Bone marrow (tissue), 2 donors: ENCODE measurements at places on chromosomes 3 and 15.
A peak's percentile ranks its signal among the peaks of the same experiment; 100 is the strongest.

DNA sequence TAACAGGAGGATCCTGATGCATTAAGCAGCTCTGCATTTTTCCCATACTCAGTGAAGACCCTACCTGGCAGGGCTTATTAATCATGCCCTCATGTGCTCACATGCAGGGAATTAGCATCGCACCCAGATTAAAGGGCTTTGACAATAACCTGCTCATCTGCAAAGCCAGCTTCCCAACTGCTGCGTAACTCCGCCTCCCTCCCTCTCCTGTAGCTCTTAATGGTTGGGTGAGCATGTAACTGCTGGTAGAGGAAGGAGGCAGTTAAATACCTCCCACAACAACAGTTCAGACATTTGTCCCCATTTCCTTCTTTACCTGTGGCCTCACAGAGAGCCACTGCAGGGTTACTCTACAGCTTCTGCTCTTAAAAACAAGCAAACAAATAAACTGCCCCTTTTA lies 203.6 kb upstream of the WNT5A start:
- DNase-seq: no peak

DNA sequence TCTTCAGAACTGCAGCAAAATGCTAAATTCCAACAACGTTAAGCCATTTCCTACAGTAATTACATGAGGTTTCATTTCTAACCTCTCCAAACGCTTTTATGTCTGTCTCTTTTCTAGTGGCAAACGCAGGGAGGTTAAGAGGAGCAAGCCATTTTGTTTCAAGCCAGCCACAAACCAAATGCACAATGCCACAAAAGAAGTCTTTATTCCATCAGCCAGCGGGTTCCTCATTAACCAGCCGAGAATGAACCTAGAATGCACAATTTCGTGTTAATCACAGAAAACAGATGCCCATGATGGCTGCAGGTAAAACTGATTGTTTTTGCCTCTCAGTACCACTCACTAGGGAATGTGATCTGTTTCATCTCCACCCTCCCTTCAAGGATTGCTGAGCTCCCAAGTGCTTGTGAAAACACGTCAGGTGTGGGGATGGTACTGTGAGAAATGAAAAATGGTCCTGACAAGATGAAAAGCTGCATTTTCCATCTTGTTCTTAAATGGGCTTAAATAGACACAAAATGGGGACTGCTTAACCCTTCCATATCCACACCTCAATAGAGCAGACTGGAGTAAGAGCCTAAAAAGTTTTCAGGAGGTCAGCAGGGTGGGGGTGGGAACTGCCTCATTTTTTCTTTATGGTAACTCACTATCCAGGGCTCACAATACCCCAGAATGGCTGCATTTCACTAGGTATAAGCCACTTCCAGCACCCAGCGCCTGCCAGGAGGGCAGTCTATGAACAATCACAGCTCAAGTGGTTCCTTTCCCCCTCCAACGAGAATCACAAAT lies 277.1 kb downstream of the MAGI1 start:
- DNase-seq: no peak

GRCh38 chr3:143751643-143752178 lies 96.6 kb downstream of the SLC9A9 start:
- DNase-seq: no peak

DNA sequence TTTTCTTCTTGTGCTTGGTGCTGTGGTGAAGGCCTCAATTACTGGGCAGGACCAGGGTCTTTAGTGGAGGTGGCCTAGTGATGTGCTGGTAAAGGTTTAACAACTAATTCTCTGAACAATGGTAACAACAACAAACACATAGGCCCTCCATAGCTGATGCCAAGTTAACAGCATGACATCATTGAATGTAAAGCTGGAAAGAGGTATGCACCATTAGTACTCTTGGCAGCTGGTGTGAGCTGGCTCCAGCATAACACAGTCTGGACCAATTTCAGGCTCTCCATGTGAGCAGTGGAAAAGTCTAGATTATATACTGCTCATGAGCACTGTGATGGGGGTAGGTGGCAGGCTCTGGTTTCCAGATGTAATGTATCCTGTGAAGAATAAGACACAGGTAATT lies 61.8 kb downstream of the SLC7A14 start:
- no peak for DNase-seq

- DNase-seq: no peak
Measured at GRCh38 chr3:55322638-55323037, 164.5 kb downstream of the WNT5A start.

DNA sequence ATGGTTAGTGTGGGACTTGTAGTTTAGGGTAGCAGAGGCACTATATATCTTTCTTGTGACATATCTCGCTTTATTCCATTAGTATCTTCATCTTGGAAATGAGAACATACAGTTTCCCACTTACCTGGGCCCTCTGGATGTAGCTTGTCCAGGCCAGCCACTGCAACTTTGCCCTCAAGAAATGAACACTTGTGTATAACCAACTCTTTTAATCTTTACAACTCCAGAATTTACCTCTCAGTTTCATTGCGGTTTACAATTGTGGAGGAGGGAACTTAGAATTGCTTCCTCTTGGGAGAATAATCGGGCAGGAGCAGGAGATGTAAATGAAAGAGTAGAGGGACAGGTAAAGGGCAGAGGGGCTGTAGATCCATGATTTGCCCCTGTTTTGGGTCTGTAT lies 18.4 kb upstream of the TRA2B start:
- DNase-seq: no peak

GRCh38 chr3:14319654-14320182 lies 82.7 kb upstream of the SLC6A6 start:
- DNase-seq: peak; percentile 12

- DNase-seq: no peak
Measured at GRCh38 chr3:152128356-152128755, 140.4 kb upstream of the MBNL1 start.

- DNase-seq: no peak
Measured at GRCh38 chr3:129399895-129400357, 28.5 kb downstream of the EFCAB12 start.

DNA sequence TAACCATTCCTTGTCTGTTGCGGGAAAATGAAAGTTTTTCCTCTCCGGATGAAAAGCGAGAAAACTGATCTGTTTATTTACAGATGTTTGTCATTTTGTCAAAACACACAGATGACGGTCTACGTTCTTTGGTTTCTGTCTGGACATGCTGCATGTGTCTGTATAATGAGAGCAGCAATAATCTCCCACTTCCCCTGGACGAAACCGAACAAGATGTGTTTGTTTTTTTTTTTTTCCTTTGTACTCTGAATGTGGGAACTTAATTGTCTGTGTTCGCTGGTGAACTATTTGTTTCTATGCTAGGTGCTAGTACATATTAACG lies 33.6 kb downstream of the PTPRG start:
- no peak for DNase-seq

GRCh38 chr3:81951106-81951505 lies 189.7 kb upstream of the GBE1 start:
- DNase-seq: no peak

GRCh38 chr3:33394403-33395054 lies 45.7 kb downstream of the UBP1 start:
- DNase-seq: no peak

DNA sequence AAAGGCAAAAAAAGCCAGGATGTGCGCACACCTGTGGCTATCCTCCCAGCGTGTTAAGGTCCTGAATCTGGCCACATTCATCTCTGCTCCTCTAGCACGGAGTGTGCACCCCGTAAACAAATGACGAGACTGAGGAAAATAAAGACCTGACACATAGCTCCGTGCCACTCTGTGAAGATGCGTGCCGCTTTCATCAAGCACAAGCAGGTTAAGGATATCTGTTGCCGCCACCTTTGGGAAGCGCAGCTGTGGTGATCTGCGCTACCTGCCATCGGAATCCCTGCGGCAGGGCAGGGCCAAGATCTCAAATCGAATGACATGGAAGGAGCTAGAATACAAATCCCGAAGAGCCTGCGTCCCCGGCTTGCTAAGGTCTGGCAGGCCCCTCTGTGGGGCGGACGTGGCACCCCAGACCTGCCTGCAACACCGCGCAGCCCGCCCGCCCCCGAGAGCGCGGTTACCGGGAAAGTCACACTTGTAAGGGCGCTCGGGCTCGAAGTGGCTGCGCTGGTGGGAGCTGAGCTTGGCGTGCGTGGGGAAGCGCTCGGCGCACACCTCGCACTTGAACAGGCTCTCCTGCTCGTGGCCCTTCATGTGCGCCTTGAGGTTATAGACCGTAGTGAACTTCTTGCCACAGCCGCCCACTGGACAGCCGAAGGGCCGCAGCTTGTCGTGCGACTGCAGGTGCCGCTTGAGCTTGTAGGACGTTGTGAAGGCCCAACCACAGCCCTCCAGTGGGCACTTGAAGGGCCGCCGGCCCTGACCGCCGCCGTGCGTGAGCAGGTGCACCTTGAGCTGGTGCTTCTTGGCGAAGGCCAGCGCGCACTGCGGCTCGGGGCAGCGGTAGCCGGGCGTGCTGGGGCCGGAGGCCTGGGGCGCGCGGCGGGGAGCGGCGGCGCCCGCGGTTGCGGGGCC lies 936 bp downstream of the ZXDC start:
- no peak for DNase-seq

DNA sequence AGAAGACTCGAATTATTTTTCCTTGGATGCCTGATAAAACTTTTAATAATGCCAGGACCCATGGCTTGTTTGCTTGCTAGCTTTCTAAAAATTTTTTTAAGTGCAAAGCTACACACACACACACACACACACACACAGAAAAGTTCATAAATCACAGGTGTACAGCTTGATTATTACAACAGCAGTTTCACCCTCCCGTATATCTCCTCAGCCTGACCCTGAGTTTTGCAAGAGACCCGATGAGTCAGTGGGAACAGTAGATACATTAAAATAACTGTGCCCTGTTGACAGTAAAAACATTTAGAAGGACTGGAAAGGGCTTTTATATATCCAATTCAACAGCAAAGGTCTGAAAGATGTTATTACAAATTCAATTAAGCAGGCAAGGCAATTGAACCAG lies 46.7 kb downstream of the EMC4 start:
- no peak for DNase-seq

DNA sequence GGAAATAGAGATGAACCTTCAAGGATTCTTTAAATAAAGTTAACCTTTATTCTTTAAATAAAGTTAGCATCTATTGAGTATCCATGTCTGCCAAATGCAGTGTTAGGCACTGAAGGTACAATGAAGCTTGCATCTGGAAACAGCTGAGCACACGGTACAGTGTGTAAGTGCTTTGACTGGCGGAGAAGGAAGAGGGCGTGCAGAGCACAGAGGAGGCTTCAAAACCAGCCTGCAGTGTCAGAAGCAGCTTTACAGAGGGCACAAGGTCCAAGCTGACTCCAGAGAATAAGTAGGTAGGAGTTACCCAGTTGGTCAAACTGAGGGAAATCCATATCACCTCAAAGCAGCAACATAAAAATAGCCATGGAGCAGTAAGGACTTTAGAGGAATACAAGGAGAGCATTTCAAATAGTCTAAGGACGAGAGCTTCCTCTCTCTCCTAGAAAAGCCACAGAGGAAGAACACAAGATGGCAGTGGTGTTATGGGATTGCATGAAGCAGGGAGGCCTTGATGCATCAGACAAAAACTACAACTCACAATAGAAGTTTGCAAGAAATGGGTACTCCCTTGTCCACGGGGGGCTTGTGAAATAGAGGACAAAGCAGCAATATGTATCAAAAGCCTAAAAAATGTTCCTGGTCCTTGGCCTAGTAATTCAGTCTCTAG lies 60.3 kb upstream of the PPP2R3A start:
- DNase-seq: no peak

DNA sequence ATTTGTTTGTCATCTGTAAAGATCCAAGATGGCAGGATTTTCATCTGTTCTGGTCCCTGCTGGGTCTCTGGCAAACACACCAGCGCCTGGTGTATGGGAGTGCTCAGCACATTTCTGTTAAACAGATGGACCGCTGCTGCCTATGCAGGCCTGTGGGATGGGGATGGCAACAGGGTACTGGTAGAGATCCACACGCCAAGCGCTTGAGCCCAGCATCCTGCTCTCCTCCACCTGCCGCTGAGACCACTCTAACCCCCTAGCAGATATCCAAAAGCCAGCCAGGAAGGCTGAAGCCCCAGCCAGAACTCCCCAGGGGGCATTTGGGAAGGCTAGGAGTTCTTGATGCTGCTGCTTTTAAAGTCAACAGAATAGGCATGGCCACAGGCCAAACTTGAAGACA lies 31.7 kb downstream of the ZNF445 start:
- DNase-seq: no peak

DNA sequence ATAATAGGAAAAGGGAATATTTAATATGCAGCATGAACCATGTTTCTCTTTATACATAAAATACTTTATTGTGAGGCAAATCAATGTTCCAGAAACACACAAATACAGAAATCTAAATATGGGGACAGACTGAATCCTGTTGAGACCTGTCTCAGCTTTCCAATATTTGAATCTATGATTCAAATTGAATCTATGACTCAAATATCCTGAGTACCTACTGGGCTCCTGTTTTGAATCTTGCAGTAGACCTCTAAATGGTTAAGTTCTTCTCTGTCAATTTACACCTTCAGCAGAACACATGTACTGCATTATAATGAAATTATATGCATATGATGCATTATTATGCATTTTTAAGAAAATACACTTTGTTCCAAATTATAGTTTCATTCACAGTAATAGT lies 143.2 kb upstream of the PLXND1 start:
- no peak for DNase-seq

- no peak for DNase-seq
Measured at GRCh38 chr3:99119385-99119784, 217.9 kb upstream of the DCBLD2 start.

DNA sequence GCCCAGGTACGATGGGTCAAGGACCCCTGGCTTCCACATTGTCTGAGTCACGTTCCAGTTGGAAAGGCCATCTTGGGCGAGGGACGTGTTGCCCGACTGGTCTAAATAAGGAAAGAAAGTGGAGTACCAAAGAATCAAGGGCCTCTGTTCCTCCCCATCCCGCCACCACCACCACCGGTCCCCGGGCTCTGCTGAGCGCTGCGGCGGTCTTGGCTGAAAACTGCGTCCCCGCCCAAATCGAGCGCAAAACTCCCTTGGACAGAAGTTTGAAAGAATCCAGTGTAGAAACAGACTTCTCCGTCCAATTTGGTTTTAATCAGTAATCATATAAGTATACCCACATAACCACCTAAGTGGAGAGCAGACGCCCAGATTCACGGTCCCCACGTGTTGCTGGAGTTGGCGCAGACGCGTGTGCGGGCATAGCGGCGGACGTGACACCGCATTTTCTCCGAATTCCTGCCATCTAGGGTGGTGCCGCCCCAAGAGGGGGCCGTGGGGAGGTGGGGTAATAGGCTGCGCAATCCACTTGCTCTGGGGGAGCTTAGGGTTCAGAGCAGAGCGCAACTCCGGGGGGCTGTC lies 243.8 kb upstream of the TOPAZ1 start:
- no peak for DNase-seq

DNA sequence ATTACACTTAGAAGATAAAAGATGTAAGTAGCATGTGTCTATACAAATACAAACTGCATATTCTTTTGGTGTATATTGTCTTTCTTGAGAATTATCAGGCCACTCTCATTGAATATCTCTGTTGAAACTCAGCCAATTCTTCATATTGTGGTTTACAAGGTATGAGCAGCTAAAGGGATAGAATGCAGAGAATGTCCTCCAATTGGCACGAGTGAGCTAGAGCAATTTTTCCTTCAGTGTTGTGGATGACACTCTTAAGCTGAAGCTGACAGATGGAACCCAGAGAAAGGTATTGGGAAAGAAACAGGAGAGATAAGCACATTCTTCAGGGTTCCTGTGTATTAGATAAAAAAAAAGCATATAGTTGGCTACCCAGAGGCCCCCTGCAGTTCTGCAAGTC lies 453.1 kb downstream of the EPHA3 start:
- DNase-seq: no peak

- no peak for DNase-seq
Measured at GRCh38 chr3:104080088-104080626, 1286.6 kb upstream of the ALCAM start.

GRCh38 chr3:156579427-156579851 lies 24.5 kb upstream of the SSR3 start:
- peak; percentile 65 for DNase-seq
